Fibroblast of the aortic adventitia (primary cell): ENCODE measurements at places on chromosomes 16 and 17.

DNA sequence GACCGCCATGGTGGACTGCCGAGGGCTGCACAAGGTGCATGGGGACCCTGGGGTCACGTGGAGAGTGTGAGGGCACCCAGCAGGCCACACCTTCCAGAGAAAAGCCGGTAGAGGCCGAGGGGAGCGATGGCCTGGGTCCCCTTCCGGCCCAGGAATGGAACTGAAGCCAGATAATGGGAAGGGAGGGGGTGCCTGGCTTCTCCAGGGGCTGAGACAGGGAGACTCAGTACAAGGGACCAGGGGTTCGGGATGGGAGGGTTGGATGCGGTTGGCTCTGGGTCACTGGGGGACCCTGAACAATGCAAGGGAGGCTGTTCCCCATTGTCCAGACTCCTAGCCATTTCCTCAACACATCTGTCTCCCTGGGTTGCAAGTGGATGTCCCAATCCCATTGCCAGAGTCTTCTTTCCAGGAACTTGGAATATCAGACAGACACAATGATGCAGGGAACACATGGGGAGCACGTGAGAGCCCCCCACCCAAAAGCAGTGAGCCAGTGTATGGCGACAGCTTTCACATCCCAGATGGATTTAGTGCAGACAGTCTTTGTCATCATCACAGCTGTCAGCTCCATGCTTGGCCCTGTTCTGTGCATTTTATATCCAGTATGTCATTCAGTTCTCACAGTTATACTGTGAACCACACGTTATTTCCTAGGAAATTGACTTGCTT lies 23.6 kb upstream of the DNAI2 start:
- DNase-seq = no peak

DNA sequence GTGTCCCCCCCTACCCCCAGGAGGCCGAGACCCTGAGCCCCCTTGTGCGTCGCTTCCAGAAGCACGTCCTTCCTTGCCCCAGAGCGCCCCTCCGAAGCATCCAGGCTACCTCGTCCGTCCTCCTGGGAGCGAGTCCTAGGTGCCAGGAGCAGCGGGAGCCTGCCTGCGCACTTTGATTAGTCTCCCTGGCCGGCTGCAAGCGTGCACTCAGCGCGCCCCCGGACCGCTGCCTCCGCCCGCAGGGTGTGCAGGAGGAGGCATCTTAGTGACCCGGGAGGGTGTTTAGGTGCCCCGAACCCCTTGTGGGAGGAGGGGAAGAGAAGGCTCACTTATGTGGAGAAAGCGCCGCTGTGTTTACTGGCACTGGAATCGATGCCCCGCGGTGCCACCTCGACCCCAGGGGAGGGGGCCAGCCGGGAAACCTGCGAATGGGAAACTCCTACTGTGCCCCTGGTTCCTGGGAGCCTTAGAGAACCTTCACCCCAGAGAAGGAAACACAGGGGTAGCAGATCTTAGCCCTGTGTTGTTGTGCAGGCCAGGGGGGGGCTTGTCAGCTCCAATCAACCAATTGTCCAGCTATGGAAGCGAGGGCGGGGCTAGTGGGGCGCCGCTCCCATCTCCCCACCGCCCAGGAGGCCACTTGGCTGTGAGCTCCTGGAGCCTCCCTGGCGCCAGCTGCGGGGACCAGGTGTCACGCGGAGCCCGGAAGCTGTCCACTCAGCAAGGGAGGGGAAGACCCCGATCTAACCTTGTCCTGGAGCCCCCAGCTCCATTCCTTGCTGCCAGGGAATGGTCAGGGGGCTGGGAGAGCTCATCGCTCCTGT lies 922.8 kb upstream of the EEF2KMT start:
- DNase-seq = no peak

DNA sequence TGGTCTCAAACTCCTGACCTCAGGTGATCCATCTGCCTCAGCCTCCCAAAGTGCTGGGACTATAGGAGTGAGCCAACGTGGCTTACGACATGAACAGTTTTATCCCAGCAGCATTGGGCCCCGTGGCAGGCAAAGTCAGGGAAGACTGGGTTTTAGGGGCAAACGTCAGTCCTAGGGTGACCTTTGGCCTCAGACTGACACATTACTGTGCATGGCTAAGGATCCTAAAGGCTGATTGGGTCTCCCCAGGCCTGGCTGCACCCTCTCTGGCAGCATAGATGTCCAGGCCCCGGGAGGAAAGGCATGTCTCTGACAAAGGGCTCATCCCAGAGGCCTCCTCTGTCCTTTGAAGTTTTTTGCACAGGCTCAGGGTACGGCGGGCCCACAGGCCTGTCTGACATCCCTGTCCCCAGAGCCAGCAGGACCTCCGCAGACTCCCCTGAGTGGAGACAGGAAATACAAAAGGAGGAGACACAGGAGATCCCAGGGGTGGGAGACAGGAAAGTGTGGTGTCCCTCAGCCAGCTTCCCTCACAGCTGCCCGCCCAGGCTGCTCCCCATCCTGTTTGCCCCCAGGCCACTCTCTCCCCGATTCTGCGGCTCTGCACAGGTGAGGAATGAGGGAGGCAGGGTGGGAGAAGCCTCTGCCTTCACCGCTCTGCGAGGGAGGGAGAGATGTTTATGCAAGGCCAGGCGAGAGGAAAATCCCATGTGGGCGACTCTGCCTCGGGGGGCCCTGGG lies 54.5 kb upstream of the MTSS2 start:
- no peak for DNase-seq

GRCh38 chr16:18833707-18834505 lies 32.6 kb upstream of the ARL6IP1 start:
- DNase-seq = no peak

DNA sequence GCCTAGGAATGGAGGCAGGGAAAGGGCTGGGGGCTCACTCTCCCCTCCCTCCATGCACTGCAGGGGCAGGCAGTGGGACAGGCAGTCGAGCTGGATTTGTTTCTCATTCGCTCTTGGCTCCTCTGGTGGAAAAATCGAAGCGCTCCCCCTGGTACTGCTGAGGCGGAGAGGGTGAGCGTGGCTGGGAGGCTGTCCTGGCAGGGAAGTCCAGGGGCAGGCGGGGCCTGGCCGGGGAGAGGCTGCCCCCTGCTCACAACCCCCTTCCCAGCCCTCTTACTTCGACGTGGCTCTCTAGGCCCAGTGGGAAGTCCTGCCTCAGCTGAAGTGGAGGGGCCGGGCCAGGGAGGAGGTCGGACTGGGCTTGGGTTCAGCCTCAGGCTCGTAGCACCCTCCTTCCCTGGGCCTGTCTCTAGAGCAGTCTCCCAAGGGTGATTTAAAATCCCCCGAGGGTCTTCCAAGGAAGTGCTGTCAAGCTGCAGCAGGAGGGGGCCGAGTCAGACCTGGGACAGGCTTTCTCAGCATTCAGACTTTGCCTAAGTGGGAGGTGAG lies 16.5 kb upstream of the TMEM92 start:
- no peak for DNase-seq

GRCh38 chr17:31532081-31532480 lies 140.6 kb downstream of the RAB11FIP4 start:
- DNase-seq = no peak

DNA sequence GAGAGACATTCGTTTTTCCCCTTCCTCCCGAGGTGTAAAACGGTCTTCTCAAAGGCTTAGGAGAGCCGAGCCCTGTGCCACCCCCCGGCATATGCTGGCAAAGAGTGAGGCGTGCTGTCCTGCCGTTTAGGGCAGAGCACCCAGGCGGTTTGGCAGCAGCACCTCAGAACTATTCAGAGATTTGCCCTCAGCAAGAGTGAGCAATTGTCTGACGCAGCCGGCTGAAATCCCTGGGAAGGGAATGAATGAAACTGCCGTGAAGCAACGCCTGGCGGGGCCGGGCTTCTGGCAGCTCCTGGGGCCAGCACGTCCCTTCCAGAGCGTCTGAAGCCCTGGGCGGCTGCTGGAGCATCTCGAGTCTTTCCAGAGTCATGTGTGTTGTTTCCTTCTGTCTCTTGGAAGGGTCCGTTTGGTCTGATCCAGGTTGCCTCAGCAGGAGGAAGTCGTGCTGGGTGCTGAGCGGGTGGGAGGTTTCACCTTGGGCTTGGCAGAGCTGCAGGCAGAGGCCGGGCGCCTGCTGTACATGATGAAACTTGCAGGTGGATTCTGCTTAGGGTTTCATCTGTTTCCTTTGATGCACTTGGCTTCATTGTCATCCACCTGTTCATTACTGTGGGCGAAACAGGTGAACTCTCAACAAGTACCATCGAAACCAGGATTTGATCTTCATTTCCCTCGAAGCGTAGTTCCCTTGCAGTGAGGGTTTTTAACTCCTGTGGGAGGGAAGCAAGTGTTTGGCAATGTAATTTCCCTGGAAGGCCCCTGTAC lies 35.4 kb downstream of the TBCD start:
- DNase-seq = peak; percentile 96
